ENCODE measurements at places on chromosomes 4 and X.

DNA sequence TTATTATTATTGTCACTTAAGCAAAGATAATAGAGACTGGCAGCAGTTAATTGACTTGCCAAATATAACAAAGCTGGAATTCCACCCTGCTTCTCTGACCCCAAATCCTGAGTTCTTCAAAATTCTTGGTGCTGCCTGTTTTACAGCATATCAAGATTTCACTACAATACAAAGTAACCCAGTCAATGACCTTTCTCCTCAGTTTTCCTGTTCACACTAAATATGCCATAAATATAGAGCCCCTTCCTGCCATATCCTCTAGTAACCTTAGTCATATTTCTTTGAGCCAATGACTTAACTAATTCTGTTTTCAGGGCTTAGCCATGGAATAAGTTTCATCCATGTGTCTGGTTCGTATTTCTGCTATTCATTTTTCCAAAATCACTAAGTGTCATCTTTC is 315.3 kb upstream of the HS3ST1 start:
- no peak for DNase-seq
- no peak overlapping the region for H3K4me3 ChIP-seq
- H3K36me3 ChIP-seq, result no peaks in the 10 kb centered on the region
- no peak overlapping the region for H3K27ac ChIP-seq
- H3K27me3 ChIP-seq, result no peaks in the 10 kb centered on the region

- no peak for DNase-seq
- H3K36me3 ChIP-seq, result no peaks in the 10 kb centered on the region
- no peak overlapping the region for H3K27ac ChIP-seq
Measured at GRCh38 chrX:21469071-21469470, 94.9 kb downstream of the CNKSR2 start.

DNA sequence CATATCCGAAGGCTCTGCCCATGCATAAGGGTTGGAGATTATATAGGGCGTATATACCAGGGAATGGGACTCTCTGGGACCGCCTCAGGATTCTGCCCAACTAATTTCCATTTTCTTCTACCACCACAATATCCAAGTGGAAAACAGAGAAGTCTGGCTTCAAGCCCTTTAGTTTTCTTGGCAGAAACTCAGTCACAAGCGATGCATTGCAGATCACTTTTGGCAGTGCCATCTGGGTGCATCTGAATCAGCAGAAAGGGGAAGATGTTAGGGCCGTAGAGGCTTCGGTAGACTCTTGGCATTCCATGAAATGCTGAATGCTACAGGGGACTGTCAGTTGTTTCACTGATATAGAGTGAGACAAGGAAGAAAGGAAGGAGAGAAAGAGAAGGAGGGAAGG is 94.1 kb upstream of the FAM9B start:
- H3K27me3 ChIP-seq, result no peaks in the 10 kb centered on the region
- H3K36me3 ChIP-seq, result no peaks in the 10 kb centered on the region
- no peak overlapping the region for H3K4me3 ChIP-seq
- no peaks in the 10 kb centered on the region for H3K4me1 ChIP-seq
- no peak for DNase-seq

DNA sequence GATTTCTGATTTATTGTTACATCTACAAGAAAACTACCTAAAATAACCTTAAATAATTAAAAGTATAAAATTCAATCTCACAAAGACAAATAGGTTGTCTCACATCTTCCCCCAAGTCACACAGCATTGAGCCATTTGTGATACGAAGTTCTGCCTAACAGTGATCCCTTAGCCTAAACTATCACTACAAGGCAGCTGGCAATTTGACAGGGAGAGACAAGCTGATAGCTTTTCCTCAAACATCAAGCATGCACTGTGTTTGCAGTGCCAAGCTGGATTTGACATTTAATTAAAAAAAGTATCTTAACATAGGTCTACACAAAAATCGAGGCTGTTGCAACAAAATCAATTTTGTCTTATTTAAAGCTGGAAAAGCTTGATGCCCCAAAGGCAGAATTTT is 464.7 kb upstream of the TRAM1L1 start:
- no peaks in the 10 kb centered on the region for H3K4me1 ChIP-seq
- DNase-seq, result no peak
- no peak overlapping the region for H3K4me3 ChIP-seq
- no peaks in the 10 kb centered on the region for H3K36me3 ChIP-seq

DNA sequence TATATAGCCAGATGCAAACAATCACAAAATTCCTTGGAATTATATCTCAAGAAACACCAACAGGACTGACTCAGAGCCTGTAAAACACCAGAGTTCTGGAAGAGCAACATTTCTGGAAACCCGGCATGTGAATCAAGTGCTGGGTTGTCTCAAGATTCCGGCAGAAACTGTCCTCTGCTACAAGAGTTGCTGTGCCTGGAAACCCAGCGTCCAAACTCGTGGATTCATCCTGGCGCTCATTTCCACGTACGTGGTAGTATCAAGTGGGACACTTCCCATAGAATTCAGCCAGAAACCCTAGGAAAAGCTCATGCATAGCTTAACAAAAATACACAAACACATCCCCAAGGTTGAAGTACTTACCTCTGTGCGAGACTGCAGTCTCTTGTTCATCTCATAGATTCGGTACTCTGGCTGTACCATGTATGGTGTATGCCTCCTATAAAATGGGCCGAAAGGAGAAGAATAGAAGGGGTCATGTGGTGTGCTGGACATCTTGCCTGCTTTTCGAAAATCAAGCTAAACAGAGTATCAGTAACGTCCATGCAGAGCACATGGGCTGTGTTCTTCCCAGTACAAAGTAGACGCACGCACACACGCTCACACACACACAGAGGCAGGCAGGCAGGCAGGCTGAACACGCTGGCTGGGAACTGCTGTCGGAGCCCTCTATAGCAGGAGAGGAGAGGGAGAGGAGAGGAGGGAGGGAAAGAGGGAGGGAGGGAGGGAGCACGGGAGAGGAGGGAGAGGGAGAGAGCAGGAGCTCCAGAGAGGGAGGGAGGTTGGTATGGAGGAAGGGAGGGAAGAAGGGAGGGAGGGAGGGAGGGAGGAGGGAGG is at the start of gene LDB2:
LDB2 (minus strand) TSS at position 655 of the 837 bp plus-strand sequence.
- H3K4me1 ChIP-seq, result no peaks in the 10 kb centered on the region
- peaks cover 3% of the 10 kb centered on the region for H3K27me3 ChIP-seq

DNA sequence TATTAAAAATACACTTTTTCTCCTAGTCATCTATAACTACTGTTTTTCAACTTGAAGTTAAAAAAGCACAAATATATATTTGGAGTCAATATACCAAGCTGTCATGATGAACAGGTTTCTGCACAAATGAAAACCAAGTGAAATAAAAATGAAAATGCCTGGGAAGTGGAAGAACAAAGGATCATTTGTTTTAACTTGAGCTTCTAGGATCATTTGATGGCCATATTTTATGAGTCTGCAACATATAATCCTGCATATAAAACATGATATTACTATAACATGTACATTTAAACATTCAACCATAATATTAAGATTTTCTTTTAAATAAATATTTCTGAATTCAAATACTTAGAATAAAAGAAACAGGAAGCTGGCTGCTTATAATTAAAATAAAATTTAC is 8.5 kb upstream of the ARHGEF38 start:
- no peak overlapping the region for H3K27ac ChIP-seq
- H3K4me1 ChIP-seq, result peaks cover 9% of the 10 kb centered on the region
- no peaks in the 10 kb centered on the region for H3K36me3 ChIP-seq
- no peak for DNase-seq

GRCh38 chr4:175511861-175512260 is 300.2 kb downstream of the GPM6A start:
- no peaks in the 10 kb centered on the region for H3K4me1 ChIP-seq
- no peak for DNase-seq
- no peaks in the 10 kb centered on the region for H3K27me3 ChIP-seq

DNA sequence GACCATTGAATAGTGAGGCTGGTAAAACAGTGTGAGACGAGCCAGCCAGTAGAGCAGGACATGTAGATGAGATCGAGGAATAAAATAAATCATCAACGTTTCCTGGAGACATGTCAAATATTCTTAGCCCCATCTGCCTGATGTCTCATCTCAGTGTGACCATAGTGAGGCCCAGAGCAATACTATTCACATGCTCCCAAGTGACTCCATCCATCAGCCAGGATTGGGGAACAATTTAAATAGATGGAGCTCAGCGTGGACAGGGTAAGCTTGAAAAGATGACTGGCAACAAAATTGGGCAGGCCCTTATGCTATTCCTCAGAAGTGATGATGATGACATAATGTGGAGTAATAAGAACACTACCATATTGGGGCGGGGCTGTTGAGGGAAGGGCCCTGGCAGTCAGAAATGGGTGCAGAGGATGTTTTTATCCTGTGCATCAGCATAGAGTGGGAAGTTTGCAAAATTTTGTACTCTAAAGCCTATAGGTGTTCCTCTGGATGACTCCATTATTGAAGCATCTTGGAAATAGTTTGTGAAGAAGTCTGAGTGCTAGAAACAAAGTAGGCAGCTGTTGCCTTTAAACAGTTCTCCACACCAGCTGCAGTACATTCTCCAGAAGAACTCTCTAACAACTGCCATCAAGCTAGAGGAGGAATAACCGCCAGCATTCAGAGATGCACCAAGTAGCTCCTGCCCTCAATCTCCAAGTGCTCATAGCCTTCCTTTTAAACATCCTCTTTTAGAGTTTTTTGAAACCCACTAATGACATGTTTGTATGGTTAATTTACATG is 333.0 kb downstream of the DCHS2 start:
- no peaks in the 10 kb centered on the region for H3K27me3 ChIP-seq
- H3K27ac ChIP-seq, result no peak overlapping the region
- DNase-seq, result no peak
- no peak overlapping the region for H3K4me3 ChIP-seq
- no peaks in the 10 kb centered on the region for H3K4me1 ChIP-seq

- H3K27ac ChIP-seq, result peak overlapping the region; percentile 87
- no peaks in the 10 kb centered on the region for H3K36me3 ChIP-seq
- no peaks in the 10 kb centered on the region for H3K27me3 ChIP-seq
- no peak for DNase-seq
- no peak overlapping the region for H3K4me3 ChIP-seq
Measured at GRCh38 chrX:116272861-116273260, 102.3 kb downstream of the AGTR2 start.

DNA sequence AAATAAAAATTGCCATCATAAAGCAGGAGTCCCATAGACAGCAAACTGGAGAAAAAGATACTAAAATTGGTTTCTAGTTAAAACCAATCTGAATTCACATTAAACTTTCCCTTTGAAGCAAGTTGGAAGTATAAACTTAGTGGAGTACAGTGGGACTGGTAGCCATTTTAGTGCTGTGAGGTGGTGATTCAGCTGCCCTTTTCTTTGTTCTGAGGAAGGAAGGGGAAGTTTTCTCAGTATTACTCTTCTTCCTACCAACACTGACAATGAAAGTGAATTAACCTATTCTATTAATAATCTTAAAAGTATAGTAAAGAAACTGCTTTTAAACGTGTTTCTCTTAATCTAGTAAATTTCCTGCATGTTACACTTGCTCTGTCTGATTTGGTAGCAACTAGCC is 36.7 kb downstream of the SLC9A6 start:
- no peak overlapping the region for H3K27ac ChIP-seq
- H3K4me1 ChIP-seq, result no peaks in the 10 kb centered on the region
- DNase-seq, result no peak

DNA sequence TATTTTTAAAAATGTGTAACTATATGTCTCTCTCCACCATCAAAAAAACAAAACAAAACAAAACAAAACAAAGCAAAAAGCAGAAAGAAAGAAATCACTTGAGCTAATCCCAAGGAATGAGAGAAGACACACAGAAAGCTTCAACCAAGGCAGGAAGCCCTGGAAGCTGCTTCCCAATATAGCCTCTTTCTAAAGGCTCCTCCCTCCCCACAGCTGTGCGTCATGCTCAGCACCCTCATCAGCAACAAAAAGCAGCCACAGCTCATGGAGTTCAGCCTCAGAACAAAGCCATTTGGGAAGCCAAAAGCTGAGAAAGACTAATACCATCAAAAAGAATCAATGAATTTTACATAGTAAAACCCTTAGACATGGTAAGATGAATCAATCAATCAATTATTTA is 501.6 kb upstream of the SMIM31 start:
- H3K4me1 ChIP-seq, result no peaks in the 10 kb centered on the region
- H3K27me3 ChIP-seq, result no peaks in the 10 kb centered on the region
- H3K4me3 ChIP-seq, result no peak overlapping the region
- H3K27ac ChIP-seq, result no peak overlapping the region
- no peak for DNase-seq

DNA sequence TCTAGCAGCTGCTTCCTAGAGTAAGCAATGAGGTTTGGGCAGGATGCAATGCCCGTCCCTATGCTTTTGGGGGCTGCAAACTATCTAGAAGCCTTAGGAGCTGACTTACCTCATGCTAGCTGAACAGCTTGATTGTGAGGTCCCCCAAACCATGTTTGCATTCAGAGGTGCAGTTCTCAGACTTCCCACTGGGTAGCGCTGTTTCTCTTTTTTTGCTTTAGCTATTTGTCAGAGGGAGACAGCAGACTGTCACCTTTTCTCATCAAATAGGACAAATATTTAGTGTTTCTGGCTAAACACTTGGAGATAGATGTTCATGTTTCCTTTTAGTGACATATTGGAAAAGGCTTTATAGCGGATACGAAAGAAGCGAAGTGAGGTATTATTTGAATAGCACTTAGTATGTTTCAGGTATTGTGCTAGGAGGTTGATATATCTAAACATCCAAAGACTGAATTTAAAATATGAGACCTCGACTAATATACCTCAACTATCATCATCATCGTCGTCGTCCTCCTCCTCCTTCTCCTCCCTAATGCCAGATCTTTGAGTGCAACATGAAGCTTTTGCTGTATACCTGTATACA is 18.7 kb upstream of the TMEM192 start:
- DNase-seq, result no peak
- H3K36me3 ChIP-seq, result no peaks in the 10 kb centered on the region
- no peak overlapping the region for H3K4me3 ChIP-seq

- peaks cover 14% of the 10 kb centered on the region for H3K4me1 ChIP-seq
- peaks cover 9% of the 10 kb centered on the region for H3K36me3 ChIP-seq
- no peak overlapping the region for H3K27ac ChIP-seq
- no peak overlapping the region for H3K4me3 ChIP-seq
- no peak for DNase-seq
Measured at GRCh38 chr4:183639291-183639690, 19.7 kb downstream of the RWDD4 start.

- DNase-seq, result no peak
- H3K27ac ChIP-seq, result peak within 1 kb of the TSS; percentile 68
- H3K4me3 ChIP-seq, result peak within 1 kb of the TSS; percentile 71
- H3K36me3 ChIP-seq, result no peaks in the 10 kb centered on the region
- peaks cover 25% of the 10 kb centered on the region for H3K4me1 ChIP-seq
Measured at GRCh38 chrX:2500803-2501558, at the start of the genes DHRSX and ZBED1. Gene DHRSX (minus strand): TSS chrX:2500976. CDS start chrX:2500925, 51 bp downstream. Gene ZBED1 (minus strand): TSS chrX:2500976. CDS start chrX:2490719, 10,257 bp downstream.

DNA sequence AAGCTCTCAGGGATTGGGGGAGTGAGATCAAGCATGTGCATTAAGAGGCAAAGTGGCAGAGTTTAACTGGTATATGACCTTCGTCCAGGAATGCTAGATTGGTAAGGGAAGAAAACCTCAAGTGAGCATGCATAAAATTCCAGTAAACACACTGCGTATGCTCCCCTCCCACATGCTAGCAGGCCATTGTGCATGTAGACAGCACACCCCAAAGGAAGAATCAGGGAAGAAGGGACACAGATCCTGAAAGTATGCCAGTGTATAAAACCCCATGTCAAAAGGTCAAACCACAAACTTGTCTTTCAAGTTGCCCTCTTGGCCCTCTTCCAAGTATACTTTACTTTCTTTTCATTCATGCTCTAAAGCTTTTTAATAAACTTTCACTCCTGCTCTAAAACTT is 405.2 kb upstream of the CNKSR2 start:
- H3K27ac ChIP-seq, result no peak overlapping the region
- H3K27me3 ChIP-seq, result no peaks in the 10 kb centered on the region
- H3K4me3 ChIP-seq, result no peak overlapping the region
- H3K4me1 ChIP-seq, result no peaks in the 10 kb centered on the region
- no peak for DNase-seq
